Fibroblast of the conjunctiva (primary cell): ENCODE measurements at places on chromosomes 3 and 15.
A peak's percentile ranks its signal among the peaks of the same experiment; 100 is the strongest.

DNA sequence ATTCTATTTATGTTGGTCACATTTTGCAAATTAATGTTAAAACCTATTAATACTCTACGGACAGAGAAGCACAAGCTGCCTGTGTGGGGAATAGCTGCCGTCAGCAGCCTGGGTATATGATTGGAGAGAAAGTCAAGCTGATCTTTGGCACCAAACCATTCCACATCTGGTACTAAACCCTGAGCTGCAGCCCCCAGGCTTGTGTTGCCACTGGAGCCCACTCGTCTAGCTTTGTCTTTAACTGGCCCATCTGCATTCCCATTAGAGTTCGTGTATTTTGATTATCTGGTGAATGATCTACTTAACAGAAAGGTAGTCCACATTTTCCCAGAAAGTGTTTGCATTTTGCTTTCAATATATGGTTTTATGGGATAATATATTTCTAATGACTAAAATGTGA lies 5.4 kb downstream of the NDUFB4 start:
- DNase-seq: no peak

- no peak for DNase-seq
These were observed 929.7 kb upstream of the CFAP20DC start for GRCh38 chr3:59979542-59979941.

- peak; percentile 36 for DNase-seq
These were observed 117.8 kb downstream of the TMEM266 start for GRCh38 chr15:76177491-76178040.

- peak; percentile 49 for DNase-seq
These were observed 54.5 kb downstream of the CPN2 start for GRCh38 chr3:194296454-194297263.

DNA sequence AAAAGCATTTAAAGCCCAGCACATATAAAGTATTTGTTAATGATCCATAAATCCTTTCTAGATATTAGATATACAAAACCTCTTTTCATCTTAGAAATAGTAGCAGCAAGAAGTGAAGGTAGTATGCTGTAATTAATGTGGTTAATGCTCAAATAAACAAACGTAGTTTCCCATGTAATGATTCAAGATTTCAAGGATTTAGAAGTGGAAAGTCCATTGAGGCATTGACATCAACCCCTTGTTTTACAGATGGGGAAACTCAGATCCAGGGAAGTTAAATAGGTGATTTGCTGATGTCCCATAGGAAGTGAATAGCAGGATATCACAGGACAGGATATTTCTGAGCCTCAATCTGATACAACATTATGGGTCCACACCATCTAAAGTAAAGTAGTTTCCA lies 47.2 kb downstream of the TSC22D2 start:
- no peak for DNase-seq

DNA sequence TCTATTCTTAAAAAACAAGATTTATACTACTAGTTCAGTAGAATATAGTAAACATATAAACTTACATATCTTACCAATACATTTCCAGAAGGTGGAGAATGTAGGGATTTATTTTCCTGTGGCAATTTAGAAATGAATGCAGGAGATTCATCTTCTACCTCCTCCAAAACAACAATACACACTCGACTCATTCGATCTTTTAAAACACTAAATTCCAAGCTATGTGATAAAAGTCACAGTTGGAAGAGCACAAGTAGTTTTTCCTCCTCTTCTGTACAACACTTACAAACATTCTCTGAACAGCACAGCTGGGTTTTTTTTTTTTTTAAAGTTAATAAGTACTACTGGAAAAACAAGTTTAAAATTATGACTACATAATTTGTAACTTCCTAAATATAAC lies 1.4 kb downstream of the ANKRD28 start:
- DNase-seq: no peak

DNA sequence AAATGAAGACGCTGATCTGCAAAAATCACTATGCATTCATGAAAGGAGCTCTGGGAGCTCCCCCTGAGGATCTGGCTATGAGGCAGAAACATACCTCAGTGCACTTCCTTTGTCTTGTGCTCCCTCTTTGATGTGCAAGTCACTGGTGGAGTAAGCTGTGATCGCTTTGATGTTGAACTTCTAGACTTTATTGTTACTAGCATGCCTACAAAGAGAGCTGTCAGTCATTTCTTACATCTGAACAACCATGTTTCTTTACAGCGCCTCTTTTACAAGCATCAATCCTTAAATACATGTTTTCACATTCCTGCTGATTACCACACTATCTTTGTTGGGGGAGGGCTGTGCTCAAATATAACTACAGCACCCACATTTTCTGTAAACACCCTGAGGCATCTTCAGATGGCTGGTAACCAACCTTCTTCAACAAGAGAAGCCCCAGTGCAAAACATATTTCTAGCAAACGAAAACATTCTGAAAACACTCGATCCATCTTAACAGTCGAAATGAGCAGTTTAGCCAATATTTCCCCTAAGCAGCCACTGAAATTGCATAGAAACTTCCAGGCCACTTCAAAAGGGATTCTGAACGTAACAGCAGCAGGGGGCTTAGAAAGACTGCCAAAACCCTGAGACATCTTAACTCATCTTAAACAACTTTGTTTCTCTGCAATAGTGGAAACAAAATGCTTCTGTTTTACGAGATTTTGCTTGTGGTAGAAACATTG lies 101.9 kb upstream of the ICE2 start:
- no peak for DNase-seq

DNA sequence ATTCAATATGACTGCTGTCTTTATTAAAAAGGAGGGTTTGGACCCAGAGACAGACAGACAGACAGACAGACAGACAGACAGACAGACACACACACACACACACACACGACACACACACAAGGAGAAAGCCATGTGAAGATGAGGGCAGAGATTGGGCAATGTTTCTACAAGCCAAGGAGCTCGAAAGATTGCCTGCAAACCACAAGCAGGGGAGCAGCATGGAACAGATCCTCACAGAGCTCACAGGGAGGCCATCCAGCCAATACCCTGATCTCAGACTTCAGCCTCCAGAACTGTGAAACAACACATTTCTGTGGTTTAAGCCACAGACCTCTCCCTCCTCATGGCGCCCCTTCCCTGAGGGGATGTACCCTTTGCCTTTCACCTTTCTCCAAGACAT lies 35.8 kb upstream of the ABHD2 start:
- peak; percentile 78 for DNase-seq

DNA sequence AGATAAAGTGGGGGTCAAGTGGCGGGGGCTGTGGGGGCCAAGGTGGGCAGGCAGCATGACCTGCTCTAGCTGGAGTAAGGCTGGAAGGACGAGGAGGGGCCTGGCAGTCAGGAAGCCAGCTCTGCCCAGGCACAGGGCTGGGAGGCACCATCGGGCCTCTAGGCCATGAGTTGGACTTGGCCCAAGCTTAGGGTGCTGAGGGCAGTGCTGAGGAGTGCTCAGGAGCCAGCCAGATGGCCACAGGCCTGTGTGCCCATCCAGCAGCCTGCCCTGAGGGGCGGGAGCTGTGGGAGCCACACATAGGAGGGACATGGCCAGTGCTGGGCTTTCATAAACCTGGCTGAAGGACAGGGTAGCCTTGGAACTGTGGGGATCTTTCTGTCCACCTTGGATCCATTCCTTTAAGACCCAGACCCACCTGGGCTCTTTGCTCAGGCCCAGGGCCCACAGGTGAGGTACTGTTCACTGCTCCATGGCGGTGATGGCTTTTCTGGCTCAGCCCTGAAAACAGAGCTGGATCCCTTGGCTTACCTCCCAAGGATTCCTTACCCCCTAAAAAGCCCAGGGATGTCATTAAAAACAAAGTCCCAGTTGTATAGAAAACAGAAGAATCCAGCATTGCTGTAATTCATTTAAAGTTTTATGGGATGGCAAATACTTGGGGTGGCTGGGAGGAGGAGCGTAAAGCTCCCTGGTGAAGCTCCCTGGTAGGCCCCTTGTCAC lies 137.0 kb downstream of the DNAJB8 start:
- no peak for DNase-seq

- no peak for DNase-seq
These were observed 114.5 kb downstream of the HERC1 start for GRCh38 chr15:63719281-63719680.

DNA sequence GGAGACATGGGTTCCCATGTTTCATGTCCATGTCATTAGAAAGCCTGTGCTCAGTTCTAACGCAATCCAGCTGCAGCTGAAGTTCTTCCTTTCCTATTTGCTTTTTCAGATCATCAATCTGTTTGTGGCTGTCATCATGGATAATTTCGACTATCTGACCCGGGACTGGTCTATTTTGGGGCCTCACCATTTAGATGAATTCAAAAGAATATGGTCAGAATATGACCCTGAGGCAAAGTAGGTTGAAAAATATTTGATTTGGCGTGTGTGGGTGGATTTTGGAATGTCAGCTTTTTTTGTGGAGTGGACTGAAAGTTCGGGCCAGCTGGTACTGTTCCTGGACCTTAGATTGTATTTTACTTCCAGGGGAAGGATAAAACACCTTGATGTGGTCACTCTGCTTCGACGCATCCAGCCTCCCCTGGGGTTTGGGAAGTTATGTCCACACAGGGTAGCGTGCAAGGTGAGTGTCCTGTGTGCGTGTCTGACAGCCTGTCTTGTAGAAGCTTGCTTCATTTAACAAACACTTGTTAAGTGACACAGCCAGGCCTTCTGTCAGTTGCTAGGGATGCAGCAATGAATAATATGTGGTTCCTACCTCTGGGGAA lies 69.6 kb downstream of the CHDH start:
- DNase-seq: no peak

GRCh38 chr15:97984157-97984556 lies 23.7 kb downstream of the ARRDC4 start:
- DNase-seq: no peak

DNA sequence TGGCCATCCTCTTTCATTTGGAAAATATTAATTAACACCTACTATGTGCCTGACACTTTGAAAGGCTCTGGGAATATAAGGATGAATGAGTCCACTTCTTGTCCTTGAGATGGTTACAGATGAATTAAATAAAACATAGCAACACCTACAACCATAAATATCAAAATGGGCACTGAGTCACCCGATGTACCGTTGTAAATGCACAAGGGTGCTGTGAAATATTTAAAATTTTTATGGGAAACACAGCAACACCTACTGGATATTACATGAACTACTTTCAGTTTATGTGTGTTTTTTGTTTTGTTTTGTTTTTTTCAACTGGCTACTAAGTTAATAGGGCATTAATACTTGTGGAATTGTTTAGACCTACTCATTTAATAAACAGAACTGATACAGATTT lies 239.0 kb upstream of the NAALADL2 start:
- no peak for DNase-seq

DNA sequence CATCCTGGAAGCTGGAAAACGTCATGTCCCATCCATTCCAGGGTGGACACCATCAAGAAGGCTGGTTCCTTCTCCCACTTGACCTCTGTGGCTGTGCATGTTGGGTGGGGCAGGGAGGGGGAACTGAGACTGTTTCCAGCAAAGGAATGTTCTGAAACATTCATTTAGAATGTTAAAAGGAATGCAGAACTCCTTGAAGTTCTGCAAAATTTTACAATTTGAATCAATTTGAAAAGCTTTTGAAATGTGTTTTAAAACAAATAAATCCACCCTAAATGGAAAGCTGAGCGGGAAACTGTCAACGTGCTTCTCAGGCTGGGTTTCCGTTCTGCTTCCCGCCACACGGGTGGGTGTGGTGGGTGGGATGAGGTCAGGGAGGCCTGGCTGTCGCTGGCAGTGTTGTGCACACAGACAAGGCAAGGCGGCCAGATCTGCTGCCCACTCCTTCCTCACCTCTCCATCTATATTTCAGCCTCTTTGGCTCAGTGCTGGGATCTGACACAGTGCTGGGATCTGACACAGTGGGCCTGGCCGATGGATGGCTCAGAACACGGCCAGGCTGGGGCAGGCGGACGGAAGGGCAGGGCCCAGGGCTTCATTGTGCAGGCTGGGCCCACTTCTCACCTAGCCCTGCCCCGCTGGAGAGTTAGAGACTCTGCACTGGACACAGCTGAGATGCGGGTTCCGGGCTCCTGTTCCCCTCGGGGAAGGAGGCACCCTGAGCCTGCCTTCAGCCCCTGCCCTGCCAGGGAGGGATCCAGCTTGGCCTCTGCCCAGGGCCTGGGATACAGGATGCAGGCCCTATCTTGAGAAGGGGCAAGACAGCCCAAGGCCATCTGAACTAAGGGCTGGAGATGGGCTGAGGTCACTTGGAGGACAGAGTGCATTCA lies 110.4 kb downstream of the TMEM266 start:
- DNase-seq: no peak

DNA sequence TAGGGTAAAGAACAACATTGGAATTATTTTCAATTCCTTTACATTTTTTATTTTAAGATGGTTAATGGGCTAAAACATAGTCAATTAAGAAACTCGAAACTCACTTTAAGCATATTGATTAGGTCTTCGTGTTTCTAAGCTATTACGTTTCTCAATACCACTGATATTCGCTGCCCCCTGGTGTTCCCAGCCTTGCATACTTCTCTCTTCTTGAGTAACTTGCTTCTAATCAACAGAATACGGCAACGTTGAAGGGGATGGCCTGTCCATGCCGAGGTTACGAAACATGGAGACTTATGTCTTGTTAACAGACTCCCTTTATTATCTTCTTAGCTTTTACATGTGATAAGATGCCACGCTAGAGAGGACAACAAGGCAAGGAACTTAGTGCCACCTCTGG lies 43.6 kb downstream of the ROBO1 start:
- DNase-seq: no peak

DNA sequence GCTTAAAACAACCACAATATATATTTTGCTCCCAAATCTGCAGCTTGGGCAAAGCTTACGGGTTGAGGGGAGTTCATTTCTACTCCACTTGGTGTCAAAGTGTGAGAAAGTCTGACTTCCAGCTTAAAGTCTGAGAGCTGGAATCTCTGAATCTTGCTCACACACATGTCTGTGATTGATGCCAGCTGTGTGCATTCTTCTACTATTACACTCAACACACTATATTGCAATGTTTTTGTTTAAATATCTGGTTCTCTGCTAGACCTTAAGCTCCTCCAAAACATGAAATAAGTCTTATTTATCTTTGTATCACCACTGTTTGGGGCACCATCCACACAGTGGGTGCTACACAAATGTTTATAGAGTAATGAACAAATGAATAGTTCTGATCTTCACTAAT lies 36.7 kb upstream of the SECISBP2L start:
- peak; percentile 67 for DNase-seq

- DNase-seq: no peak
These were observed 211.7 kb downstream of the ABHD5 start for GRCh38 chr3:43902415-43902814.

DNA sequence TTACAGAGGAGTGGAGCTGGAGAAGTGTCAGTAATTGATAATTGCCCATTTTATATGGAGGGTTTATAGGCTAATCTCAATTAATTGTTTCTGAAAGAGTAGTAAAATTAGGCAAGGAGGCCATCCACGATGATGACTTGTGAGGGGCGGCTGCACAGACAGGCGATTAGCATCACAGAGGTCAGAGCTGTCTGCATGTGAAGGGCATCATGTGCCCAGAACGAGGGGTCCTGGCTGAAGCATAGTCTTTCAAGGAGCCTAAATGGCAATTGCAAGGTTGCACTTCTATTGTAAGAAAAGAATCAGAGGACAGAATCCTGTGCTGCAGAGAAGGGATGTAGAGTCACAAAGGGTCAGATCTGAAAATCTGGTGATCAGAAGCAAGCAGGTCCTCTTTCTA lies 196.6 kb downstream of the EBLN2 start:
- DNase-seq: no peak

GRCh38 chr3:37107846-37108245 lies 66.5 kb downstream of the LRRFIP2 start:
- no peak for DNase-seq
